ENCODE measurements at places on chromosomes 7 and 10. TPM values are rescaled to one million over a fixed set of nuclear protein-coding genes. Genes with fewer than 3 reads are reported as not detected.

DNA sequence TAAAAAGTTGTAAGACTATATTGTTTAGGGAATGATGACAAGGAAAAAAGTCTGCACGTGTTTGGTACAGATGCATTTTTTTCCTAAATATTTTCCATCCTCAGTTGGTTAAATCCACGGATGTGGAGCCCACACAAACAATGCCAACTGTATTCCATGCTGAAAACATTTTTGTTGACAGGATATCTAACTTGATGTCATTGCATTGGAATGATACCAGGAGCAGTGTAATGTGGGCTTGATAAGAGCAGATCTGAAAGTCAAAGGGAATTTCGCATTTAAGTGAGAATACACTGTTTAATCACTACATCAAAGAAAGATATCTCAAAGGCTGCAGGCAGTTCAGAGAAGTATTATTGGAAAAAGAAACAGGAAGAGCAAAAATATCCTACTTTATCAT lies 49.5 kb upstream of the TMEM140 start:
- DNase-seq, result no peak

DNA sequence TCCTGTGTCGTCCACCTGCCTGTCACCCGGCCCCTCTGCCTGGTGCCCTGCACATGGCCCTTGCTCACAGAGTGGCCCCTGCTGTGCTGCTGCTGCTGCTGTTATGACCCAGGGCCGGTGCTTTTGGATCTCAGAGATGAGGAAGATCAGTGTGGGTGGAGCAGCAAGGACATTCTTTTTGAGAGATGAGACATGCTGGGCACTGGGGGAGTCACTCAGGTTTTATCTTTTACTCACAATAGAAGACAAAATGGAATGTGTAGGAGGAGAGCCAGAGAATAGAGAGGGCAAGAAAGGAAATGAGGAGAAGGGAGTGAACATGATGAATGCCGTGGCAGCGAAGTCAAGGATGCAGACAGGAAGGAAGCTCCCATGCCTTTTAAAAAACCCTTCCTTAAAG lies 611.5 kb upstream of the DPP6 start:
- DNase-seq, result no peak

LAMB1 gene
- total RNA-seq, result 0.36 TPM

FXYD4 gene
- not detected for total RNA-seq

GRCh38 chr7:94451187-94451586 lies 56.5 kb downstream of the COL1A2 start:
- DNase-seq, result no peak

DNA sequence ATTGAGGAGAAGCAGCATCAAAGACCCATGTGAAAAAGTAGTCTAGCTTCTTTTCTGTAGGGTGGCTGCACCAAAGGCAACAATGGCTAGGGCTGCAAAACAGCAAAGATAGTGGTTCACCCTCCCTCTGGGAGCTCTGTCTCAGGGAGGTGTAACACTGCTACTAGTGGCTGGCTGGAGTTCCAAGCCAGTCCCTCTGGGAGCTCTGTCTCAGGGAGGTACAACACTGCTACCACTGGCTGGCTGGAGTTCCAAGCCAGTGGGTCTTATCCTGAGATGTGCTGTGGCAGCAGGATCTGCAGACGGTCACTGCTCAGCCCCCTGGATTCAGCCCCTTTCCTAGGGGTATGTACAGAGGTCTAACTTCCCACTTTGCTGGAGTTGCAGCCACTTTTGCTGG lies 37.9 kb upstream of the TMEM140 start:
- DNase-seq, result no peak

- peak; percentile 78 for DNase-seq
Measured at GRCh38 chr7:132430861-132431822, 145.1 kb downstream of the PLXNA4 start.

GRCh38 chr7:75604408-75604807 lies 112.3 kb downstream of the SPDYE5 start:
- DNase-seq, result no peak

DNA sequence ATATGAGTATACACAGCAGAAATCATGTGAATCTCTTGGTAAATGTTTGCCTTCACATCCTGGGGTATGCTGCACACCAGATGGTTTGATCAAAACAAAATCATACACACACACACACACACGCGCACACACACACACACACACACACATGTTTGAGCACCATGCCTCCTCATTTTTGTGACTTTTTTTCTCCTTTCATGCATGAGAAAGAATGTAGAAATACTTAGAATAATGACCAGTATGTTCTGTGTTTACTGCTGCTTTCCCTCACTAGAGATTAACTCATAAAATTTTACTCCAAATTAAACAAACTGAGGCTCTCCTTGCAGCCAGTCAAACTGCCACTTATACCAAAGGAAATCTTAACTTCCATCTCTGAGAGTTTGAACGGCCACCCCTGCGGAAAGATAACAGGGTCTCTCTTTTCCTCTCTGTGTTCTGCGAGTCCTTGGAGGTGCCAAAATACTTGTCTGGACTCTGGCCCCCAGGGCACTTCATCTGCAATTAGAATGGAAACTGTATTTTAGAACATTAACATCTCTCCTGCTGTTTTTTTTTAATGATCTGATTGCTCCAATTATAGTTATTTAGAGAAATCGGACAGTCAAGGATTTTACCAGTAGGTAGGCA lies 320.8 kb upstream of the NFE2L3 start:
- no peak for DNase-seq

NEUROG3 gene
- total RNA-seq, result 2.3 TPM

- DNase-seq, result no peak
Measured at GRCh38 chr7:47333554-47333887, 248.4 kb downstream of the TNS3 start.

GRCh38 chr7:119271147-119271779 lies 1001.7 kb upstream of the KCND2 start:
- DNase-seq, result no peak

- no peak for DNase-seq
Measured at GRCh38 chr10:34193931-34194626, 621.0 kb downstream of the PARD3 start.

- no peak for DNase-seq
Measured at GRCh38 chr10:93131986-93132385, 58.3 kb downstream of the CYP26A1 start.

DNA sequence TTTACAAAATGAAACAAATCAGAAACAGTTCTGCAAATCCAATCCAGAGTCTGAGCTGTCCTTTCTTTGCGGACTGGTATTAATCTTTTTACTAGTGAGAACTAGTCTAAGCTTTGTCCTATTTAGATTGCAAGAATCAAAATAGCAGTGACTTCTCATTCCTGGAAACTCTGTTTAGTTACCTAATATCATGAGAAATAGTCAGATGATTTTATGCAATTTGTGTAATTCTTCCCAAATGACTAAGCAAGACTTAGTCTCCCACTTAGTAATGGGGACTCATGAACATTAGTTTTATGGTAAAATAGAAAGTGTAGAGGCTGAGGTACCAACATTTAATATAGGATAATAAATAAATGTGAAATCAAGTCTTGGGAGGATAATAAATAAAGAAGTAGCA lies 341.3 kb downstream of the DNAJB9 start:
- DNase-seq, result no peak

ENTPD1 gene
- 4.4 TPM for total RNA-seq

GRCh38 chr7:157825325-157825724 lies 488.5 kb downstream of the DNAJB6 start:
- peak; percentile 21 for DNase-seq

AKR1E2 gene
- total RNA-seq, result 6.5 TPM

GRCh38 chr10:17609523-17610079 lies 7.6 kb downstream of the HACD1 start:
- DNase-seq, result no peak

DNA sequence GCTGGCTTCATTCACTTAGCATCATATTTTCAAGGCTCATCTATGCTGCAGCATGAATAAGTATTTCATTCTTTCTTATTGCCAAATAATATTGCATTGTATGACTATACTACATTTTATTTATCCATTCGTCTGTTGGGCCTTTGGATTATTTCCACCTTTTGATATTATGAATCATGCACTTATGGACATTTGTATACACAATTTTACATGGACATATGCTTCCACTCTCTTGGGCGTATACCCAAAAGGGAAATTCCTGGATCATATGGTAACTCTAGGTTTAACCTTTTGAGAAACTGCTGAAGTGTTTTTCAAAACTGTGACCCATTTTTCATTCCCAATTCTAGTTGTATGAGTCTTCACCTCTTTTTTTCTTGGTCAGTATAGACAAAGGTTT lies 80.3 kb upstream of the GNAI1 start:
- DNase-seq, result no peak

DNA sequence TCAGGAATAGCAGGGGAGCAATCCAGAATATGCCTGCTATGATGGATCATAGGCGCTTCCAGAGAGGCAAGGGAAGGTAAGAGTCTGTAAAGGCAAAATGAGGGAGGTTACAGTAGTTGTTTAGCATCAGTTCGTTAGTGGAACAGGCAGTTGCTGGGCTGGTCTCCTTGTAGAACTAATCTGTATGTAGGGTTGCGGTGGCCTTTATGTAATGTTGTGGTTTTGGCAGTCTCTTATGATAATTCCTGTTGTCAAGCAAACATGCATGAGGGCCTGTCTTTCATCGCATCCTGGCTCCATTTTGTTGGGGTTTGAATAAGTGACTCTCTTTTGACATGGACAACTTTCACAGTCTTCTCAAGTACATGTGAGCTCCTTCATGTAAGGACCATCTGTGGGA lies 427.8 kb upstream of the LRGUK start:
- DNase-seq, result no peak

- DNase-seq, result peak; percentile 59
Measured at GRCh38 chr7:142784716-142785115, 13.9 kb downstream of the PRSS2 start.

GRCh38 chr10:102413806-102414561 lies 4.6 kb downstream of the PSD start:
- DNase-seq, result no peak

GRCh38 chr7:1873421-1873820 lies 203.3 kb downstream of the ELFN1 start:
- DNase-seq, result no peak

DNA sequence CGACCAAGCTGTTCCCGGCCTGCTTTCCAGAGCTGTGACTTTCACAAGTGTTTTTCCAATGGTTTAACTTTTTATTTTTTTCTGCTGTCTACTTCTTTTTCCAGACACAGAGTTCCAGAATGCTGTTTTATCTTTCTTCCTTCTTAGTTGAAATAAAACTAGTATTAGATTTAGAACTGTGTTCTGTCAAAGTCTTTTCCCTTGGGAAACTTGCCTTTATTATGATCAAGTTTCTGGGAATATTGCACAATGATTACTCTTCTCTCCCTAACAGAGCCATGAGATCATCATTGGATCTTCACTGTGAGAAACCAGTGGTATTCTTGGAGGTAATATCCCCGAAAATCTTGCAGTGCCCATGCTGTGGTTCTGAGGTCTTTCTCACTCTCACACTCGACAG lies 104.9 kb upstream of the KCND2 start:
- no peak for DNase-seq

CPN1 gene
- total RNA-seq, result not detected

AKR1C8 gene
- not detected for total RNA-seq

GRCh38 chr7:20911081-20911480 lies 124.4 kb upstream of the SP8 start:
- DNase-seq, result no peak

- DNase-seq, result peak; percentile 66
Measured at GRCh38 chr10:43427166-43427825, 9.6 kb upstream of the ZNF487 start.

GRCh38 chr7:151748733-151749132 lies 128.2 kb downstream of the PRKAG2 start:
- no peak for DNase-seq

DNA sequence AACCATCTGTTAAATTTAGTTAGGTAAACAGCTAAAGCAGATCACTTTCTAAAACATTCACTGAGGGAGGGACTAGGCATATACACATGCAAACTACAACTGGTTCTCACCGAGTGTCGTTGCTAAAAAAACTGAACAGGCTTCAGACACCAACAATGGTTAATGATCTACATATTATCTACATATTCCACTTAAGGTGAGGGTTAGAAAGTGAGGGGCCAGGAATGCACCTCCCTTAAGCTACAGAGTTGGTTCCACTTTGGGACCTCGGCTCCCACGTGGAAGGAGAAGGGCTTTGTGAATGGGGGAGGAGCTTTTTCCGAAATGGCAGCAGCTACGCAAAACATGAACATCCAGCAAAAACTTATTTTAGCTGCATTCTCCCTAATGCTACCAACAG lies 5.8 kb downstream of the CTBP2 start:
- no peak for DNase-seq

DNA sequence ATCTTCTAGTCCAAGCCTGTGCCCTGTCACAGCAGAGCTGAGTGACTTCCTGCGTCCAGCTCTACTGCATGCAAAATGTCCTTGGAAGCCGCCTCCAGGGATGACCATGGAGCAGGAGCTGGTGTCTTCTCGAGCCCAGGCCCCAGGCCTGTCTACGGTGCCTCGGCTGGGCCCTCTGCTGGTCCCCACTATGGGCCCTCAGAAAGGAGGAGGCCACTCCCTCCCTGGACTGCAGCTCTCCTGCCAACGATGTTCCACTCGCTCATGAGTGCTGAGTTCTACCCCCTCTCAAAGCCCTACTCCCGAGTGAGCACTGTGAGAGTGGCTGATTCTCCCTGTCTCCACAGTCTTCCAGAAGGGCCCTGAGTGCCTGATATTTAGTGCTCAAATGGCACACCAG lies 504.9 kb downstream of the PTPRN2 start:
- no peak for DNase-seq

DNA sequence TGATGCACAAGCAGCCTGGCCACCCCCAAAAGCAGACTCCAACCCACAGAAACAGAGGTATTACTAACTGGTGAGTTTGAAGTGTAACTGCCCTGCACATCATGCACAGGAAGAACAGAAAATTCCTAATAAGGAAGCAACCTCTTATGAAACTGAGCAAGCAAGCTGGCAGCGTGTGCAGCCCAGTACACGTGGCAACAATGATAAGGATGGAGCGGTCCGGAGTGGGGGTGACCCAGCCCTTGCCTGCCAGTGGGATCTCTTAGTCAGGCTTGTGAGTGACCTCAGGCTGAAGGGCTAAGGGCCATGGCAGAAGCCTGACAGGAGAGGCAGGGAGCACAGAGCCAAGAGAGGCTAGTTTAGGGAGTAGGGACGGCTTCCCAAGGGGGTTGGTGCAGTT lies 22.1 kb upstream of the AOAH start:
- no peak for DNase-seq

- no peak for DNase-seq
Measured at GRCh38 chr7:84218681-84219080, 24.1 kb upstream of the SEMA3A start.
